Mucosa of gallbladder (tissue), 1 donor: ENCODE measurements at places on chromosomes 12 and 14. TPM values are rescaled to one million over a fixed set of nuclear protein-coding genes. Genes with fewer than 3 reads are reported as not detected.

DNA sequence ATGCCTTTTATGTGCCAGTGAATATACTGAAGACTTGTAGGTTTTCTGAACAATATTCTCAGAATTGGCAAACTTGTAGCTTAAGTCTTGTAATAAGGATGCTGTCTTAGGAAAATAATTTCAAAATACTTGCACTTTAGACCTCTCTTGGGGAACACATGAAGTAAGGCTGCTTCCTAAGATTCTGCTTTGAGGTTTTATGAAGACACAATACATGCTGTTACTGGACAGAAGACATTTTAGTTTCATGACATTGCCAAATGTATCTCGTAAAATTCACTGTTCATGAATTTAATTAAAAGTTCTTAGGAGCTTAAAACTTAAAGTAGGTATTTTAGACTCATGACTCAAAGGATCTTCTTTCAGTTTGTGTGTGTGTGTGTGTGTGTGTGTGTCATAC lies 80.7 kb downstream of the RAD51B start:
- no peak for DNase-seq

DNAJC22 gene
- total RNA-seq: 73.7 TPM

LRIG3 gene
- 50.8 TPM for total RNA-seq

DNA sequence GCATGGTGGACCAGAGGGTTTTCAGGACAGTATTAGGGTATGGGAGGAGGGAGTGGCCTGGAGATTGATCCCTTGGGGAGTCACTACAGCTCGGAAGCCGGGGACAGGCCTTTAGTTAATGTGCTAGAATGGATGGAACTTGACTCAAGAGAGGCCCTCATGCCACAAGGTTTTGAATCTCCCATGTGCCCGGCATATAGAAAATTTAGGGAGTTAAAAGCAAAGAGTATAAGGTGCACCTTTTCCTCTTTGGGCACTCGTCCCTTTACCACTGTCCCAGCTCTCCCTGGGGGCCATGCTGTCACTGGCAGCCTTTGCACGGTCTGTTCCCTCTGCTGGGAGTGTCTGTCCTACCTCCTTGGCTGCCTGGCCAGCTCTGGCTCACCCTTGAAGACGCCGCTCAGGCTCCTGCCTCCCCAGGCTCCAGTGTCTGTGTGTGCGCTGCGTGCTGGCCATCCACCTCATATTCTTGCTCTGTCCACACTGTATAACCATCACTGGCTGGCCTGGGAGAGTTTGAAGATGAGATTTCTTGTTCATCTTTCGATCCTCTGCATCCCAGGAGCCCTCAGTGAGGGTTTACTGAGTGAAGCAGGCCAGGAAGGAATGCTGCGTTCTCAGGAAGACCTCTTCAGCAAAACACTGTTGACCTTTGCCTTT lies 161.3 kb downstream of the ZFP36L1 start:
- peak; percentile 9 for DNase-seq

DNA sequence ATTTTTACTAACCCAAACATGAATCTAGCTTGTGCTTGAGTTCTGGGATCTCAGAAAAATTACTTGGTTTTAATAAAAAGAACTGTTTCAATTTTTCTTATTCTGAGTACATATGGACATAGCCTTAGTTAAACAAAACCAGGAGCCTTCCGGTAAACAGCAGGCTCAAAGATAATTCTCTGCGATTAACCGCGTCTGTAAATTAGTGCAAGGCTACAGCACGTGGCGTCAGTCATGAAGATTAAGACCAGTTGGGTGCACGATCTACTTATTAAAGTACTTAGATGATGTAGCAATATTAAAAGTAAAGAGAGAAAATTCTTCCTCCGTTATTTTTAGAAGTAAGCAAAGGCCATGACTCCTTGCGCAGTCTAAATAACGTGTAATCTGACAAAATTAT lies 700 bp downstream of the KCNJ8 start:
- no peak for DNase-seq

- DNase-seq: no peak
Observed at GRCh38 chr12:91178139-91178561, 4.5 kb downstream of the DCN start.

KLHDC1 gene
- total RNA-seq: 5.2 TPM

DNA sequence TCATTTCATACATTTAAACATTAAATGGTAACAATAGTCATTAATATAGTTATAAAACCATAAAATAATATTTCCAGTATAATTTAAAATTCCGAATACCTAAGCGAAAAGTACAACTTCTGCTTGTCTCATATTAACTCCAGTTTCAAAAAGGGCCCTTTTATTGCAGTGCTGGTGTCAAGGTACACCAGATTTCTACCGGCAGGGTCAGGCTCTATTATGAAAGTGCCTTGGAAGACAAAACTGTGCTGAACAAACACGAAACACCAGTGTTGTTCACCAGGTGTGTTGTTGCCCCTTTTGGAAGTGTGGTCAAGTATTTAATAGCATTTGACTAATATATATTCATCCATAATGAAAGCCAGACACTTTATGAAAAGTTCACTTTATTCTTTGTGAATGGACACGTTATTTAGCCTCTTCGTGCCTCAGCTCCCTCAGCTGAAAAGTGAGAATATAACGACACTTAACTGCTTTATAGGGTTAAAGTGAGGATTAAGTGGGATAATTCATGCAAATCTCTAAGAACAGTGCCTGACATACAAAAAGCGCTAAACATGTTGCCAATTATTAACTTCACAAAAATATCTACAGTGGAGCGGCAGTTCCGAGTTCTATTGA lies 20.3 kb upstream of the GNS start:
- no peak for DNase-seq

- peak; percentile 17 for DNase-seq
Observed at GRCh38 chr14:87049950-87050349, 943.0 kb downstream of the GALC start.

DNA sequence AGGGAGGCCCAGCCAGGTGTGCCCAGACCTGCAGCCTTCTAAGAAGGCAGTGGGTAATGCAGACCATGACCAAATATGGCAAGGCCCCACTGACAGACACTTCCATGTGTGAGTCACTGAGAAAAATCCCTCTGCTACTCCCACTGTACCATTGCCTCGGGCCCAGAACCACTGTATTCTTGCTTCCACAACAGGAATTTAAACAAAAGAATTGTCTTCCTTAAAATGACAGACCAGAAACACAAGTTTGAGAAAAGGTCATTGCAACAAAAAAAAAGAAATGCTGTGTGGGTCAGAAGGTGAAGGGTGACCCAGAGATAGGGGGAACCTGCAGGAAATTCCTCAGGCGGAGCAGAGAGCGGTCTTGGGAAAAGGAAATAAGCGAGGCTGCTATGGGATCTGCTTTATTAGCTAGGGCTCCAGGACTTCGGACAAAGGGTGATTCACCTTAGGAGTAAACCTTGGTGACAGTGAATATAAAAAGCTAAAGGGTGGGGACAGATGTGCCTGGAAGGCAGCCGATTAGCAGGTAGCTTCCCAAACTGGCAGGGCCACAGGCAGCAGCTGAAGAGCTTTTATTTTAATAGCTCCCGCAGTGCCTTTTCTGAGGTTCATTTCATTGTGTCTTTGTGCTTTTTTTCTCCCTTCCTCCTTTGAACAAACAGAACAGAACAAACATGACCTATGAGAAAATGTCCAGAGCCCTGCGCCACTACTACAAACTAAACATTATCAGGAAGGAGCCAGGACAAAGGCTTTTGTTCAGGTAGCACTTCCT lies 185.3 kb upstream of the BCL2L14 start:
- peak; percentile 56 for DNase-seq

DNA sequence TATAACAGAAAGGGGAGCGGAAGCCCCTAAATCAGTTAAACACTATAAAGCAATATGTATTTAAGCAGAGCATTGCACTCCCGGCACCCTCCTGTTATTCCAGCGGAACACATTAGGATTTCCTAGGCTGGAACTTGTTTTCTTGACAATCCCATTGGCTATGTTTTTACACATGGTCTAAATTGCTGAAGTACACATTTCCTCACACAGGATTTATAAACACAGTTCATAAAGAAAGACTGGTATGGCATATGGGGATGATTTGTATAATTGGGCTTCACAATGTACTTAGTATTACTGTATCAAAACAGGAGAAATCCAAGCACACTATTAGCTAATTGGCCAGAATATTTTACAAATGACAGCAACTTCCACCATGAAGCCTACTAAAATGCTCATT lies 23.3 kb downstream of the PAX9 start:
- DNase-seq: no peak

GRCh38 chr12:25957793-25958427 lies 572 bp upstream of the RASSF8 start:
- DNase-seq: no peak

- no peak for DNase-seq
Observed at GRCh38 chr12:8852119-8852518, 29.7 kb downstream of the A2ML1 start.

GRCh38 chr12:20716037-20716436 lies 20.9 kb downstream of the SLCO1C1 start:
- DNase-seq: no peak

MANSC1 gene
- total RNA-seq: 66.7 TPM

DNA sequence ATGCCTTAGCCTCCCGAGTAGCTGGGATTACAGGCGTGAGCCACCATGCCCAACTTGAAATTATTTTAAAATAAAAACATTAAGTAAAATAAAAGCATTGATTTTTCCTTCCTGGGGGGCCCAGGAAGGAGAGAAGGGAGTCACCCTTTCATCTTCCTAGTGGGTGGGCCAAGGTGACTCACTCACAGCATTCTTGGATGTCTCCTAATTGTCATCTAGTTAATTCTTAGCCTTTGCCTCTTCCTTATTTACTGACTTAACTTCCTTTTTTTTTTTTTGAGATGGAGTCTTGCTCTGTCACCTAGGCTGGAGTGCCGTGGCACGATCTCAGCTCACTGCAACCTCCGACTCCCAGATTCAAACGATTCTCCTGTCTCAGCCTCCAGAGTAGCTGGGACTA lies 29.2 kb downstream of the TMEM120B start:
- DNase-seq: no peak

DNA sequence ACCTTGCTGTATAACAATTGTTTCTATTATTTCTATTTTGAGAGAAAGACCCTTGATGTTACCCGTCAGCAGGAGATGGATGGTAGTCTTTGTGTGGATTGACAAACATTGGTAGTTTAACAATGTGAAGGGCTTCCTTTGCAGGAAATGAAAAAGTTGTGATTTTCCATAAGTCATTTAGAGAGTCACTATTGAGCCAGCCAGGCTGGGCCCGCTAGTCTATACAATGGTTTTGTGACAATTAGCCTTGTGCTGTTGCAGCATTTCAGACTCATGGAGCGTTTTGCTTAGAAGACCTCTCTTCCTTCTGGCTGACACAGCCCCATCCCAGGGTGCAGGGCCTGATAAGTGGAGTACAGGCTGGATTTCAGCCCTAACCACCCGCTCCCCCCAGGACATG lies 18.3 kb upstream of the SLC38A2 start:
- DNase-seq: no peak

DNA sequence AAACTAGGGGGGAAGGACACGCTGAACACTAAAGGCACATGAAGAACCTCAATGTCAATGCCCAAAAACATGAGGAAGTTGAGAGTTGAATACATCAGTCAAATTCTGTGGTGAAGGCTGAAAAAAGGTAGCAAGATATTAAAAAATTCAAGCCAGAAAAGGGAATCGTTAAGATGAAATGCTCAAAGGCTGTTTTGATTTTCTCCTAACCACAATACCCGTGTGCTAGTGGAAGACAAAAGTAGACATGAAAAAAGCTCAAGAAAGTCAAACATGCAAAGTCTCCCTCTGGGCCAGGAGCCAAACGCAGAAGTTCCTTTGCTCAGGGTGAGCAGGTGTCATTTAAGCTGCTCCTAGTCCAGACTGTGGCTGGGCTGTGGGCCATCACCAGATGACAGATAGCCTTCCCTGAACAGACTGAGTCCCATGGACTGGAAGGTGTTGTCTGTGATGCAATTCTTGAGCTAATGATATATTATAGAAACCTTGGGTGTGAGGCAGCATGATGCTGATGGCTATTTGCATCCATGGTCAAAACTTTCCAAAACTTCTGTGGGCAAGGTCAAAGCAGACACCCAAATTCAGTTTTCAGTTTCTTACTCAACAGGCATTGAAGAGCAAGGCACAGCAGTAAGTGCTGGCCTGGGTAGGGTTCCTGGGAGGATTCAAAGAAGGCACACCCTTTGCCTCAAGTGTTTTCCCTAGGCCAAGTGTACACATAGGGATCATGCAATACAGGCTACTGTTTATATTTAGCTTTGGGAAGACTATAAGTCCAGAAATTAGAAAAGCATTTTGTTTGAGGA lies 81.6 kb downstream of the MYRFL start:
- no peak for DNase-seq

DNA sequence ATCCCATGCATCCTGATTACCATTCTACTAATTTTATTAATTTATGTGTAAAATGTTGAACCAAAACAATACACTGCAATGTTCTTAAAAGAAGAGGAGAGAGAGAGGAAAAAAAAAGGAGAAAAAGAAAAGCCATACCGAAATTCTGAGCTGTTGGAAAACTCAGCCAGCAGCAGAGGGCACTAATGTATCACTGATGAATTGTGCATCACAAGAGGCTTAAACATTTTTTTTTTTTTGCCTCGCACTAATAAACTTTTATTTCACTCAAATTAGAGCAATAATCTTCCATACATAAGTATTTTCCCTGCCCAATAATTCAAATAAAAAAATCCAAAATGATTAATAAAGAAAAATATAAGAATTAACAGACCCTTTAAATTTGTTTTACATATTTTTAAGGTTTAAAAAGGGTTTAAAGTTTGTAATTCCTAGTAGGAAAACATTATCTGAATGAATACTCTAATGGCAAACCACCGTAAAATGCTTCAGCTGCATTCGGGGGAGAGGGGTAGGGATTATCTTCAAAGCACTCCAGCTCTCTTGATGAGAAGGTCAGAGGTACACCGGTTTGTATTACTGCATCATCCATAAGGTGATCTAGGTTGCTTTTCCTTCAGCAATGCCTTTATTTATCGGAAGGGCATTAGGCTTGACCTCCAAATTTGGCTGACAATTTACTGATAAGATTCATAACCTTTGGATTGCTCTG lies 41.9 kb downstream of the ATP23 start:
- peak; percentile 39 for DNase-seq

- no peak for DNase-seq
Observed at GRCh38 chr14:86430853-86431252, 900.9 kb downstream of the FLRT2 start.

CLEC1B gene
- not detected for total RNA-seq

DNA sequence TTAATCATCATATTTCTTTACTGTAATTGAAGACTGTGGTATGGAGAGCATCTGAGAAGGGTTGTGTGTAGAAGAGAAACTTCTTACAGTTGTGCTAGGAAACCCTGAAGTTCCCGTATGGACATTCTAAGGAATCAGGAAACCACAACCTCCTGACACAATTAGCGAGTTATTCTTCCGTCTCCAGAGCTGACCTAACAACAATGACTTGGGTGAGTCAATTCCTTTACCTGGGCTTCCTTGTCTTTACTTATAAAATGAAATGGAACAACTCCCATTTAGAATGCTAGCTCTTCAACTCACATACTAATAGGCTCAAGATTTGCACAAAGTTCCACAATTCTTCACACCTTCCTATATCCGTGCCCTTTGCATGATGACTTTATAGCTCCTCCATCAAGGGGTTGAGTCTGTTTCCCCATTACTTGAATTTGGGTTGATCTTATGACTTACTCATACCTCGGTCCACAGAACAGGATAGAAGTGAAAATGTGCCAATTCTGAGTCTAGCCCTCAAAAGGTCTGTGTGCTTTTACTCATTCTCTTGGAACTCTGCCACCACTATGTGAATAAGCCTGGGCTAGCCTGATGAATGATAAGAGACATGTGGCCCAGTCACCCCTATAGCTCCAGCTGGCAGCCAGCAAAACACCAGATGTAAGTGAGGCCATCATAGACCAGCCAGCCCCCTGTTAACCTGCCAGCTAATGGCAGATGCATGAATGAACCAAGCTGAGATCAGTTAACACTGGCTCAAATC lies 459.4 kb downstream of the ETNK1 start:
- no peak for DNase-seq

AQP2 gene
- not detected for total RNA-seq

CLEC4D gene
- total RNA-seq: not detected
